GM23338 (cell line): ENCODE measurements at places on chromosomes 7 and 10.

DNA sequence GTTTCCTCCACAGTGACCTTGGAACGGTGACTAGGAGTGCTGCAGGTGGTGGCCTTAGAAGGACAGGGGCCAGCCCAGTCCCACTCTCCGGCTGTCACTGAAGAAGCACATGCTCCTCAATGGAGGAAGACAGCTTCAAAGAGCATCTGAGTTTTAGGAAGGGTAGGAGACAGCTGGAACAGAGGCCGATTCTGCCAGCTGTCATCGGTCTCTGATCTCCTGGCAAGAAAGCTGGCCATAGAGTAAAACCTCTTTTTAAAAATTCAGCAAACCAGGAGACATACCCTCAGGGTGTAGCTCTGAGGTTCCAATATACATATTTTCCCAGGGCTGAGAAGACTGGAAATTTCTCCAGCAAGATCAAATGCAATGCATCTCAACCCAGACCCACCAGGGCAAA lies 55.9 kb downstream of the KCNMA1 start:
- no peak for DNase-seq

- no peak for DNase-seq
Observed at GRCh38 chr7:31099451-31100444, 47.6 kb downstream of the ADCYAP1R1 start.

DNA sequence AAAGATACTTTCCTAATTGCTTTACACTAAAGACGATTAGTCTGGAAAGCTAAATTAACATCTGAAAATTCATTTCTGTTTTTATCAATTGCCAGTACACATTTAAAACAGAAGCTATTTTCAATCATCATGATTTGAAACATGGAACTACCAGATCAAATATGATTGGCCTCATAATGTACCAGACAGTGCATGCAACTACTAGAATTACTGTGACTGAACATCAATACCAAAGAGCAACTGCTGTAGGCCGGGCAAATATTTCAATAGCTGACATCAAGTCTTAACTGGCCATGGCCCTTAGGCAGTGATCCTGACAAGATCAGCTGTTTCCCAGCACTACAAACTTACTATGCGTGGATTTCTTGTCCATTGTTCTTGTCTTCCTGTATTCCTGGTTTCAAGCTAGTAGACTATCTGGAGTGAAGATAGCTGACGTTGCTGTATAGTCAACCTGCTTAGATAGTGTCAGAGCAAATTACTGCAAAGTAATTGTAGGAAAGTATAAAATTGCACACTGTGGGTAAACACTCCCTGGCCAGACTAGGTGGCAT lies 21.7 kb upstream of the WNT16 start:
- DNase-seq: no peak

DNA sequence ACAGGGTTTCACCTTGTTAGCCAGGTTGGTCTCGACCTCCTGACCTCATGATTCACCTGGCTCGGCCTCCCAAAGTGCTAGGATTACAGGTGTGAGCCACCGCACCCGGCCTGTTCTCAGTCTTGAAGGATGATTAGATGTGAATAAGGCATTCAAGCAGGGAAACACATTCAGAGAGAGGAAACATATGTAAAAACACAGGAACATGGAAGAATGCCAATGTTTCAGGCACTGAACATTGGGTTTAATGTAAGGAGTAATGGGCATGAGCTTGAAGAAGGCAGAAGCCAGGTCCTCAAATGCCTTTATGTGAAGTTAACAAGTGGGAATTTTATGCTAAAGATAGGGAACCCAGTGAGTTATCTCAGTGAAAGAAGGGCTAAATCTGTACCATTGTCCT lies 74.3 kb downstream of the ARL4A start:
- no peak for DNase-seq

GRCh38 chr7:32892521-32893206 lies 1.1 kb upstream of the KBTBD2 start:
- DNase-seq: peak; percentile 63

- no peak for DNase-seq
Observed at GRCh38 chr10:85047170-85047834, 718.9 kb downstream of the CCSER2 start.

- peak; percentile 4 for DNase-seq
Observed at GRCh38 chr10:47277352-47278151, 22.4 kb upstream of the GDF10 start.

DNA sequence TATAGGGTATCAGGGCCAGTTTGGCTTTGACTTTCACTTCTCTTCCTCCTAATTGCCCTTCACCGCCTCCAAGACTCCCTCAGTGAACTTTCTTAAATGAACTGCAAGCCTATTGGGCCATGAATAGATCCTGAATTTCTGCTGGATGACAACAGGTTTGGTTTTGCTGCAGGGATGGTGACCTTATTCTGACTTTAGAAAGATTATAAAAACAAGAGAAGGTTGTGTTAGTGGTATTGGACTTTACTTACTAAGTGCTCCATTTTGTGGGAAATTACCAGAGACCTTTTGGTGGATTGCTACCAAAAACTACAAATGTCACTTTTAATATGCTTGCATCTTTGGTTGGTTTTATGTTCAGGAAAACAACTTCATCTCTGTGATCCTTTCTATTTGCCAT lies 11.5 kb upstream of the LIPA start:
- DNase-seq: no peak

DNA sequence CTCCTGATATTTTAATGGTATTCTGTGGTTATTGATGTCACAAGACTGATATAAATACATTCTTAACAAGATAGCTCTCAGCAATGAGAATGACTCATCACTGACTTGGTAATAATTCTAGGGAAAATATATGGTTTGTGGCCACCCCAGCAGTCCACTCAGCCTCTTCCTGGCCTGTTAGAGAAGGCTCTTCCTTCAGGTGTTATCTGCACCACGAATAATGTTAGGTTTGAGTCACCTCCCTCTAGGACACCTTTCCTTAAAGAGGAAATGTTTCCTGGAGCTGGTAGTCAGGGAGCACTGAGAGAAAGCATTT lies 163.3 kb downstream of the SVIL start:
- DNase-seq: no peak

DNA sequence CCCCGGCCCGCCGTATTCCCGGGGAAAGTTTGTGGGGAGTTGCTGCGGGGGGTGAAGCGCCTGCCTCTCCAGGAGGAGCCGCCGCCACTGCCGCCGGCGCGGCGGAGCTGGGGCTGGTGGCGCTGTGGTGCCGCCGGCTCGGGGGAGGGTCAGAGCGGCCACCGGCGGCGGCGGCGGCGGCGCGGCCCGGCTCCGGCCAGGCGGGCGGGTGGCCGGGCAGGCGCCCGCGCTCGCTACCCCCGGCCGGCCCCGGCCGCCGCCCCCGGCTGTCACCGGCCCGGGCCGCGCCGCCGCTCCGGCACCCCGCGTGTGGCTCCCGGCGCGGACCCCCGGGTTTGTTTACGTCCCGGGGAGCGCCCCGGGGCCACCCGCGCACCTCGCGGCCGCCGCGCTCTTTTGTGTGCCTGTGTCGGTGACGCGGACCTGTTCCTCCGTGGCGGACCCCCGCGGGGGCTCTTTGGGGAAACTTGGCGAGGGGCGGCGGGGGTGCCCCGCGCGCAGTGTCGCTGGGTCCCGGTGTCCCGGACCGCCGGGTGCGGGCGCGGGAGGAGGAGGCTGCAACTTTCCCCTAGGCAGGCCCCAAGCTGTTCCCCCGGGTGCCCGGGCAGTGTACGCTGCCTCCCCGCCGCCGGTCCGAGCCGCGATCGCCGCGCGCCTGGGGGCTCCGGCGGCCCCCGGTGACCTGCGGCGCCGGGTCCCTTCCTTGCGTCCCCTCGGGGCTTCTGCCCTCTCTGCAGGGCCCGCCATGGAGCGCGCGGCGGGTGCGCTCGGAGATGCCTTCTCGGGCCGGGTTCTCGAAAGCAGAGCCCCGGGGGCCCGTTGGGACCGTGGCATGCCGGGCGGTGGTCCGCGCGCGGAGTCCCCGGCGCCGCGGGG lies 593 bp upstream of the CUX1 start:
- no peak for DNase-seq

DNA sequence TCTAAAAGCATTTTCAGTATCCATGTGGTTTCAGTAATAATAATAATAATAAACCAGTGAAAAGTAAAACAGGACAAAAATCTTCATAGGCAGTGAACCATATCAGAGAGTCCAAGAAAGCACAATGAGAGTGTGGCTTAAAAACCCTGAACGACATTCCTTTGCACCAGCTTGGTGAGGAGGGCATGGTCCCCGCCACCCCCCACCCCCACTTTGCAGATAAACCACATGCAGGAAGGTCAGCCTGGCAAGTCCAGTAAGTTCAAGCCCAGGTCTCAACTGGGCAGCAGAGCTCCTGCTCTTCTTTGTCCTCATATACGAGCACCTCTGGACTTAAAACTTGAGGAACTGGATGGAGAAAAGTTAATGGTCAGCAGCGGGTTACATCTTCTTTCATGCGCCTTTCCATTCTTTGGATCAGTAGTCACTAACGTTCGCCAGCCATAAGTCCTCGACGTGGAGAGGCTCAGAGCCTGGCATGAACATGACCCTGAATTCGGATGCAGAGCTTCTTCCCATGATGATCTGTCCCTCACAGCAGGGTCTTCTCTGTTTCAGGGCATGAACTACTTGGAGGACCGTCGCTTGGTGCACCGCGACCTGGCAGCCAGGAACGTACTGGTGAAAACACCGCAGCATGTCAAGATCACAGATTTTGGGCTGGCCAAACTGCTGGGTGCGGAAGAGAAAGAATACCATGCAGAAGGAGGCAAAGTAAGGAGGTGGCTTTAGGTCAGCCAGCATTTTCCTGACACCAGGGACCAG lies 172.5 kb downstream of the EGFR start:
- no peak for DNase-seq

- no peak for DNase-seq
Observed at GRCh38 chr10:3509355-3509754, 275.7 kb downstream of the KLF6 start.

GRCh38 chr10:127278001-127278400 lies 81.6 kb upstream of the INSYN2A start:
- no peak for DNase-seq

DNA sequence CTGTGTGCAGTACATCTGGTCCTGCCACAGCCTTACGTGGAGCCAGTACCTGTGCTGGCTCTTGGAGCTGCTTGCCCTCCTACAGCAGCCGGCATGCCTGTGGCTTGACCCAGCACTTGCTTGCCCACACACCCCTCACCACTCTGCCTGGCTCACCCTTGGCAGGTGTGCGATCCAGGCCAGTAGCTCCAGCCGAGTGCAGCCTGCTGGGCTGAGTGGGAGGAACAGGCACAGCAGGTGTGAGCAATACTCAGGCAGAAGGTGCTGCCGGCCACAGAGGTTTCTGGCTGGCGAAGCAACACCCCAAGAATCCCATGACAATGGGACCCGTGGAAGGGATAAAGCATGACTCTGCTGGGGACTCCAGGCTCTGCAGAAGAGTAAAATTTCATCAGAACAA lies 173.5 kb upstream of the ADCY1 start:
- DNase-seq: no peak

GRCh38 chr10:102832987-102833386 lies 4.2 kb downstream of the CYP17A1 start:
- DNase-seq: no peak

GRCh38 chr7:14579971-14580370 lies 322.6 kb downstream of the DGKB start:
- no peak for DNase-seq

GRCh38 chr10:107915215-107915610 lies 750.7 kb upstream of the SORCS1 start:
- peak; percentile 29 for DNase-seq

GRCh38 chr7:152476551-152476950 lies 40.7 kb upstream of the KMT2C start:
- DNase-seq: no peak

DNA sequence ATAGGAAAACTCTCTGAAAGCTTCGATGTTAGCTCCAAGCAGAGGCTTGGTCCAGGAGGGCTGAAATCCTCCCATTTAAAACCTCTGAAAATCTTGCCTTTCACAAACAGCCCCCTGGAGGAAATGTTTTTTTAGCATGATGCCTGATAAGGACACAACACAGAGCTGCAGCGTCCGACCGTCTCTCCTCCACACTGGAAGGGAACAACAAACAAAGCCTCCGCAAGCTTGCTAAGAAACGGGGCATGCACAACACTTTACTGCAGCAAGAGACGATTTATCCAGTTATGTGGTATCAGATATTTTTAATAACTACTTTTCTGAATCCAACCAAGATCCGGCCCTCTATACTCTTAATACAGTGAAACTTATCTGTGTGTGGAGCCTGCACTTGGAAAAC lies 182.3 kb downstream of the PTPRN2 start:
- DNase-seq: no peak

DNA sequence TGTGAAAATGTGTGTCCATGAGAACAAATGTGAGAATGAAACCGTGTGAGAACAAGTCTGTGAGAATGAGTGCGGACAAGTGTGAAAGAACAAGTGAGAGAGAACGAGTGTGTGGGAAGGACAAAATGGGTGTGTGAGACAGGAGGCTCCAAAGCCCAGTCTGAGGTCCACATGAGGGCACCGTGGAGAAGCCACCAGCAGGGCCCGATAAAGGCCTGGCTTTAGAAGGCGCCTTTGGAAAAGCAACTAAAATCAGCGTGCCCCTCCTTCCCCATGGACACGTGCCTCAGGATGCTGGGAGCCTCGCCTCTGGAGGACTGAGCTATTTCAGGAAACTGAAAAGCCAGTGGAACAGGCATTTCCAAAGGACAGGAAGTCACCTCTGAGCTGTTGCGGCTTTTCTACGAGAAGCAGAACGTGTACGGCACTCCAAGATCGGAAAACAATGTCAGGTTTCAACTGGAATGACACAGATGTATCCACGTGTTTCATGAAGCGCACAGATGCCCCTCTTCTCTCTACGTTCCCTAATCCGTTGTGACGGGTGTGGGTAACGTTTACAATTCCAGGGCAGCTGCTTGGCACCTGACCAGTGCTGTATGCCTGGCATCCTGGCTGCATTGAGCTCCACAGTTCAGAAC lies 46.4 kb downstream of the ESYT2 start:
- peak; percentile 51 for DNase-seq

DNA sequence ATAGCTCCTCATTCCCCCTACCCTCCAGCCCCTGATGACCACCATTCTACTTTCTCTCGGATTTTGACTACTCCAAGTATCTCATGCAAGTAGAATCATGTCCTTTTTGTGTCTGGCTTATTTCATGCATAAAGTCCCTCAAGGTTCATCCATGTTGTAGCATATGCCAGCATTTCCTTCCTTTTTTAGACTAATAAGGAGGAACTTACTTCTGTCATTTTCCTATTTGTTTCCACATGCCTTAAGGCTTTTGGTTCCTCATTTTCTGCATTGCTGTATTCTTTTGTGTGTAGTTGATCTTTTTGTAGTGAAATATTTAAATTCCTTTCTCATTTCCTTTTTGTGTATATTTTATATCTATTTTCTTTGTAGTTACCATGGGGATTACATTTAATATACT lies 376.9 kb downstream of the CALN1 start:
- no peak for DNase-seq
